DMS 273 treated with DMSO at 0.1 percent for 48 hours (cell line): ENCODE measurements at places on chromosomes 6 and 20.
A peak's percentile ranks its signal among the peaks of the same experiment; 100 is the strongest.

DNA sequence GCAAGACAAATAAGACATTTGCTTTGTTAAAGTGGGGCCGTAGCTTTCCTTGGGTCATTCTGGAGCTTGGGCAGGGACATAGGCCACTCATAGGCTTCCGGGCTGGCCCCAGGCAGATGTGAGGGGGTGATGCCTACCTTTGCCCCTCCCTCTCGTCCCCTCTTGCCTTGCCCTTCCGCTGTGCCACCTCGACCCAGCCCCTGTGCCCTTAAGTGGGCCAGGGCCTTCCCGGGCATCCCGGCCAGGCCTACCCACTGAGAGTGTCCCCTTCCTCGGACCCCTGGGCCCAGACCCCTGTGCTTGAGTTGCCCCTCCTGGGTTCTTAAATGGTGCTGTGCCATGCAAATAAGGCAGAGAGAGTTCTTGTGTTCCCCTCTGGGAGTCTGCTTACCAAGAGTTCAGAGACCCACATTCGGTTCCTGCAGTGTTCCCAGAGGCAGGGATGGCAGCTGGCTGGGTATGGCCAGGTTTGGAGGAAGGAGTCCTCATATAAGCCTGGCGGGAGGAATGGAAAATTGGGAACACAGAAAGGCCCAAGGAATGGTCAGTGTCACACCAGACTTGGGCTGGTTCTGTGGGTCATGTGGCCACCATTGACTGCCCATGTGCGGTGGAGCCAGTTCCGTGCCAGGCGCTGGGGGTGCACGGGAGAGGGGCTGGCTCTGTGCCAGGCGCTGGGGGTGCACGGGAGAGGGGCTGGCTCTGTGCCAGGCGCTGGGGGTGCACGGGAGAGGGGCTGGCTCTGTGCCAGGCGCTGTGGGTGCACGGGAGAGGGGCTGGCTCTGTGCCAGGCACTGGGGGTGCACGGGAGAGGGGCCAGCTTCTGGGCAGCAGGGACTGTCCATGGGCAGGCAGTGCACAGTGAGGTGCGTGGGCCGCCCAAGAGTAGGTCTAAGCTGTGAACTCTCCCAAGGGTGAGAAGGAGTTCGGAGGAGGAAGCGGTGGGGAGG lies 173.5 kb upstream of the SNX9 start:
- DNase-seq: no peak

GRCh38 chr6:15504040-15504495 lies 158.8 kb downstream of the DTNBP1 start:
- no peak for DNase-seq

GRCh38 chr20:51624157-51624731 lies 81.7 kb upstream of the NFATC2 start:
- no peak for DNase-seq

- no peak for DNase-seq
Measured at GRCh38 chr6:51568771-51569170, 518.6 kb downstream of the PKHD1 start.

DNA sequence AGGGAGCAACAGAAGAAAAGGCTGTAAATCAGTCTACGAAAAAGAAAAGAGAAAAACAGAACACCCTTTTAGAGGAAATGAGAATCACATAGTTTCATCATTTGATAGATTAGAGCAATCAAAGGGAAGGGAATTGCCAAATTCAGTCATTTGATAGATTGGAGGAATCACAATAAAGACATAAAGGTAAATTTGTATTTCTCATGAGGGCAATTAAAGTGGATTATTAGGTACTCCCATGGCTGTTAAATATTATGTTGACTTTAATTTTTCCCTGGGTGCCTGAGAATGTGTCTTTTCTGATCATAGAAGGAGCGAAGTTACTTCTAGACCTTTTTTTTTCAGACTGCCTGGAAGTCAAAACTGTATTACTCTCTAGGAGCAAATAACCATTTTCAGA lies 1145.7 kb downstream of the EPHA7 start:
- DNase-seq: no peak

DNA sequence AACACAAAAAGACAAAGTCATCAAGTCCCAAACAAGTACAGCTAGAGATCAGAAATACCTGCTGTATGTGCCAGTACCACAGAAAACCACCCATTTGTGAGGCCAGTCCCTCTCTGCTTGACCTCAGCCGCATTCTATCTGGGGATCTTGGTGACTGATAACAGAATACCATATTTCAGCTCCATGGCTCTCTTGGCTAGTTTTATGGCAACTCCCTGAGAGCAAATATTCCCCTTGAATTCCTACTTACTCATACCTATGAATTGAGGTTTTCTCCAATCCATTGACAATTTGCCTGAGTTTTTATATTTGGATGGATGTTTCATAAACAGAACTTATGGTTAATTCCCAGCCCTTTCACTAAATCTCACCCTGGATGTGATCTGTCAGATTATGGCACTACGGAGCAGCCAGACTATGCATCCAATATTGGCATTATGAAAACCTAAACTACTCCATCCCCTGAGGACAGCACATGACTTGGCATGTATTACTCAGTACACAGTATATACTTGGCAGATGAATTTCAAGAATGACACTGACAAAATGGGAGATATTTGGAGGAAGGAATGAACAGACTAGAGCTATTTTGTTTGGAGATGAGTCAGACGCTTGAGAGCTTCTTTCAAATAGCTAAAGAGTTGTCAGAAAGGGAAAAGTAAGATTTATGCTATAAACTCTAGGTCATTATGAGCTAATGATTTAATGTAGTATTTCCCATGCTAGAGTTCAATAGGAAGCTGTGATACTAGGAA lies 95.7 kb downstream of the PRDM1 start:
- DNase-seq: no peak

DNA sequence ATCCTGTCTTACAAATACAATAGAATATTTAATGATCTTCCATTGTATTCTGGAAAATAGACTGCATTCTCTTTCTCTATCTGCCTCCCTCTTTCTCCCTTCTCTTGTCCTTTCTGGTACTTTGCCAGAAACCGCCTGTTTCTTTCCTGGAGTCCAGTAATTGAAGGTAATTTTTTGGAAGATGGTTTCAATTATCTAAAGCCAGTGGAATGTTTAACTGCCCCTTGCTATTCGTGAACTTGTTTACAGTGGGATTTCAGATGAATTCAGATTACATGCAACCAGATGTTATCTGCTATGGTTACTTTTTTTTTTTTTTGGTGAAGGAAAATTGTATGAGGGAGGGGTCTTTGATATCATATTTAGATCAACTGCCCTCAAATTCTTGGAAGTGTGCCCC lies 655.5 kb upstream of the FLRT3 start:
- DNase-seq: no peak

DNA sequence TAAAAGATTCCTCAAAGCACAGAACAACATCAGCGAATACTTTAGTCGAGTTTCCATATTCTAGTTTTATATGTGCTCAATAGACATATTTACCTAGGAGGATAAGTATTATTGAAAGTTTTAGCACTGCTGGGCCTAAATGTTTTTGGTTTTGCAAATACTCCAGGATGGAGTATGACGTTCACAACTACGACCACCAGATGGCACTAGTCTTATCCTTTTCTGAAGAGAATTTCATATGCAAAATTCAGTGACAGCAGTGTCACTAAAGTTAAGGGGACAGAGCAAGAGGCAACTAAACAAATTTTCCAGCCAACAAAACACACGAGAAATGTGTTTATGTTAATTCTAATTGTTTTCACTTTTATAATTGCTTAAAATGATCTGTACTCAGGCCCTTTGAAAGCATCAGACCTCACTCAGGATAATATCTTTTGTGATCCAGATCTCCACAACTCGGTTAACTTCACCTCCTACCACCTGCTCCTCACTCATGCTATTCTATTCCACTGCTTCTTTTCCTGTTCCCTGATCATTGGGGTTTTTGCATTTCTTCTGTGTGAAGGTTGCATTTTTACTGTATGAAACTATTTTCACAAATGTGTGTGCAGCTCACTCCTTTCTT lies 220.8 kb downstream of the TRDN start:
- no peak for DNase-seq

- DNase-seq: peak; percentile 18
Measured at GRCh38 chr6:159212028-159212427, 42.8 kb downstream of the FNDC1 start.

GRCh38 chr6:22082218-22082617 lies 214.6 kb downstream of the PRL start:
- no peak for DNase-seq
